H9 (cell line): ENCODE measurements at places on chromosomes 16 and 17.

GRCh38 chr17:7927596-7927995 is 2.1 kb downstream of the KCNAB3 start:
- DNase-seq, result peak; percentile 32

DNA sequence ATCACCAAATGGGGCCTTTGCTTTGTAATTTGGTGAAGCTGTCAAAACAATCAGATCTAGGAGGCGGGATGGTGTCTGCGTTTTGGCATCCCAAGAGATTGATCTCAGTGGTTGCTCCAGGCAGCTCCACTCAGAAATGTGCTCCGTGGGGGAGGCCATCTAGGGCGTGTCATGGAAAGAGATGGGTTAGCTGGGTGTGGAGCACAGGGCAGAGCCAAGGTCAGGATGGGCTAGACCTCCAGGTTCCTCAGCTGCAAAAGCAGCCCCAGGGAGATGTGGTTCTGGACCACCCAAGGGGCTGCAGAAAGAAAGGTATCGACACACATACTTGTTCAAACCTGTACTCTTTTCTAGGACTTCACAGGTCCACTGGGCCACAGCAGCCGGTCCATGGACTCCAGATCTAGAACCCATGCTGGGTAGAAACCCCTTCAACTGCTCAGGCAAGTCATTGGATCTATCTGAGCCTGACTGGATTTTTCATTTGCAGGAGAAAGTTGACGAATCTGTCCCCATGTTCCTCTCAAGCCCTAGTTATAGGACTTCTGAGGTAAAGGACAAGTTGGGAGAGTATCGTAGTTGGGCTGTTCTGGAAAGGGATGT is 270.2 kb upstream of the RPL38 start:
- no peak for DNase-seq

GRCh38 chr16:1961651-1962067 is 2.3 kb downstream of the NDUFB10 start:
- DNase-seq, result no peak

DNA sequence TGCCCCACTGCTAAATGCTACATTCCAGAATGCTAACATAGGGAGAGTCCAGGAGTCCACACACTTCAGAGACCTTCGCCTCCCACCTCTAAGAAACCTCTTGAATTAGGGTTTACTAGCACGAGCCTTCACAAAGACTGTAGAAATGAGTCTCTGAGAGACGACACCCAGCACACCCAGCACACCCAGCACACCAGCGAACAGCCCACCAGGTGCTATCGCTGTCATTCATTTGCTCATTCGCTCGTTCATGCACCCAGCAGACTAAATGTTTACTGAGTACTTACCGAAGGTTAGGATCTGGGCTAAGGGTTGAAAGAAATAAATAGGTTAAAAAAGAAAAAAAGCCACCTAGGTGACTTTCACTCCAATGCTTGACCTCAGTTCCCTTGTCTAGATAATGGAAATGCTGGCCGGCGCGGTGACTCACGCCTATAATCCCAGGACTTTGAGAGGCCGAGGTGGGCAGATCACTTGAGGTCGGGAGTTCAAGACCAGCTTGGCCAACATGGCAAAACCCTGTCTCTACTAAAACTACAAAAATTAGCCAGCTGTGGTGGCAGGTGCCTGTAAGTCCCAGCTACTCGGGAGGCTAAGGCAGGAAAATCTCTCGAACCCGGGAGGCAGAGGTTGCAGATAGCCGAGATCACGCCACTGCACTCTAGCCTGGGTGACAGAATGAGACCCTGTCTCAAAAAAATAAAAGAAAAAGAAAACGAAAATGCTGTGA is 100.8 kb downstream of the ADCY9 start:
- no peak for DNase-seq

DNA sequence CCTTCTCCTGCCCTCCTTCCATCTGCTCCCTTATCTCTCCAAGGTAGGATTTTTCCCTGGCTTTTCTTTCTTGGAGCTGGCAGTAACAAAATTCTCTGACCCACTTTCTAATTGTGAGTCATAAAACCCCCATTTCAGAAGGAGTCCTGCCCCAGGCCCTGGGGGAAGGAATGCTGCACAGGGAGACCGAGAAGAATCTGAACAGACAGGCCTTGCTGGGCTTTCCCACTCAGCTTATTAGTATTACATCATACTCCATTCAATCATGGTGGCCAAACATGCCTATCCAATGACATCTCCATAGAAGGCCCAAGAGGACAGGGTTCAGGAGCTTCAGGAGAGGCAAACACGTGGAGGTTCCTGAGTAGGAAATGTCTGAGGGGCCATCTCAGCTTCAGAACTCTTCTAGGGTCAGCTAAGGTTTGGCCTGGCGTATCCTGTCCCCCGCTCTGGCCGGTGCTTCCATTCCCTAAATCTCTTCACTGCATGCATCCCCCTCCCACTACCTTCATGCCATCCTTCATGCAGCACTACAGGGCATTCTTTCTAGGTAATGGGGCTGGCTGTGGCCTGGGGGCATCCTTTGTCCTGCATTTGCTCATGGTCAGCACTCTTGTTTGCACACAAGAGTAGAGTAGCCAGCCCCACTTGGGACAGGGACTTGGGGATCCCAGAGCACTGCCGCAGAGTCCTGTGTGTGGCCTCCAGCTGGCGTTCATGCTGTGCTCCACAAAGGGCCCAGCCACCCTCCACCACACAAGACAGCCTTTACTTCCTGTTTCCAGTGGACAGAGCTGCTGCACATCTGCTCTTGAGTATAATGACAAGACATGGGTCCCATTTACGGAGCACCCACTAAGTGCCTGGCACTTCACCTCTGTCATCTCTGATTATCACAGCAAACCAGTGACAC is 8.2 kb downstream of the SLC6A2 start:
- DNase-seq, result no peak

DNA sequence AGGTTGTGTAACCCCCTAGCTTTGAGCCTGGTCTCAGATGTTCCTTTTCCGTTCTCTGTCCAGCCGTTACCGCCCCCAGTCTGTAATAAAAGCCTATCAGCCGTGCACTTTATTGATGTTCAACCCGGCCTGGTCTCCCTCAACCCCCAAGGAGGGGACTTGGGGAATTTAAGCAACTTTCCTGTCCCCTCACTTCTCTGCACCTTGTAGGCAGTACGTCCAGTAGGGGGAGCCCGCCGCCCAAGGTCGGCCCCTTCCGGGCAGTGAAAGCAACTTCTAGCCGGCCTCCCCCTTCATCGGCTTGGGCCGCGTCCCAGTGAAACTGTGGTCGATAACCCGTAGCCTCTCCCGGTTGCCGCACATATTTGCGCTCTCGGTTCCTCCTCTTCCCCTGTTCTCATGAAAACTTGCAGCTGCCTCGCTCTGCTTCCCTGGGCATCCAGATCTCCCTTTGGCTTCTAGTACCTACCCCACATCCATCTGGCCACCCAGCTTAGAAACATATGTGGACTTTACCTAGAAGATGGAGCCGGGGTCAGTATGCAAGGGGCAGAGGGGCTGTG is 7.9 kb downstream of the PNPO start:
- DNase-seq, result peak; percentile 96

DNA sequence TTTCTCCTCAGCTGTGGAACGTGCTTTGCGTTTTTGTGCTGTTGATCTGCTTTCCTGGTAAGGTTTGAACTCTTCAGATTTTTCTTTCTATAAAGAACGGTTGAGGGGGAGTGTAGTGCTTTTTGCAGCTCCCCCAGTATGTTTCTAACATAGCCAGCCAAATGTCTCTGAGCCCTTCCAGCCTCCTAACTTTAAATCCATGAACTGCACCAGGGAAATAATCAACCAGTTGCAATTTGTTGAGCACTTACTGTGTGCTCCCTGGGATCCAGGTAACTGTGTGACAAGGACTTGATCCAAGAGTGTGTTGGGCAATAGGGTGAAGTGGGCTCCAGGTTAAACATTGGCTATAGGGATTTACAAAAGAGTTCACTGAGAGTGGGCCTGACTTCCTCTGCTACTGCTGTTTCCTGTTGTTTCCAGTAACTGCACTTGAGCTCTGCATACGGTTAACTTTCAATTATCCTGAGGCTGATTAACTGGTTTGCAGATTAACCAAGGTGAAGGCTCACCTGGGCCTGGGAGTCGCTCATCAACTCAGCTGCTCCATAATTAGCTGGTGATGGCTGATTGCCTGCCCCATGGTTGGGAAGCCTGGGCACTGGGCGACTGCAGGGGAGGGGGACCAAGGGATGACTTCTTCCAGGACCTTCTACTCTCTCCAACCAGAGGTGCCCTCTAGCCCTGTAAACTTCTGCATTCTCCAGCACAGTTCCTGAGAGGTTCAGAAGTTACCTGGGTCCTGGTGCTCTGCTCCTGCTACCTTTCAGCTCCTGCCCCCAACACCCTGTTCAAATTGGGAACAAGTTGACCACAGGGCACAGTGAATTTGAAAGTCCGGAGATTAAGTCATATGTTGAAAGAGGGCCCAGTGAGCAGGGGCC is 19.5 kb downstream of the HLF start:
- no peak for DNase-seq
